ENCODE measurements at places on chromosomes 16 and 17. TPM values are rescaled to one million over a fixed set of nuclear protein-coding genes. Genes with fewer than 3 reads are reported as not detected.

DNA sequence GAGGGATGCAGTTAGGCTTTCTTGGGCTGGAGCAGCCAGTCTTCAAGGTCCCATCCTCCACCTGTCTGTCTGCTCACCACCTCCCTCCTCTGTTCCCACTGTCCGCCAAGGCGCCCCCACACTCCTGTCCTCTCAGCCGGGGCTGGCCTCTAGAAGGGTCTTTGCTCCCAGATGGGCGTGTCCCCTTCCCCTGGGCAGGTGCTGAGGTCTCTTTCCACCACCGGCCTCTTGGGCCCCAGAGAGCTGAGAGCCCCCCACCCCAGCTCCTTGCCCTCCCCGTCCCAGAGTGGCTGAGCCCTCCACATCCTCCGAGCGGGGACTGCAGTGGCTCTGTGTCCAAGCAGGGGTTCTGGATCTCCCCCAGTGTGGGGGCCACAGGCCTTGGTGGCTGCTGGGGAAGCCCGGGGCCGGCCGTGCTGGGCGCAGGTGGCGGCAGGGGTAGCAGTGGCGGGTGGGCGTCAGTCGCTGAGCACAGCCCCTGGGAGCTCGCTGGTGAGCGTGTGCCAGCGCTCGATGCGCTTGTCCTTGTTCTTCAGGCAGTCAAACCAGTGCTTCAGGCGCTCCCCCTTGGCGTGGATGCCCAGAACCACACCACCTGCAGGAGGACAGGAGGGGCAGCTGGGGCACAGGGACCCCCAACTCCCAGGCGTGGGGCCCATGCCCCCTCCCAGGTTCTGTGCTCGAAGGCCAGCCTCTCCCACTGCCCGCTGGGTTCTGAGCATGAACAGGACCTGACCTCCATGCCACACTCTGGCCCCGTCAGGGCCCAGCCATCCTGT, 9.8 kb downstream of the SCGB1C2 start:
- DNase-seq: peak; percentile 16

- DNase-seq: no peak
These were observed 65.8 kb downstream of the FTO start for GRCh38 chr16:53769787-53770186.

Gene ATP2C2
- 159 TPM for total RNA-seq

- no peak for DNase-seq
These were observed 63.5 kb downstream of the TANC2 start for GRCh38 chr17:63029541-63029940.

DNA sequence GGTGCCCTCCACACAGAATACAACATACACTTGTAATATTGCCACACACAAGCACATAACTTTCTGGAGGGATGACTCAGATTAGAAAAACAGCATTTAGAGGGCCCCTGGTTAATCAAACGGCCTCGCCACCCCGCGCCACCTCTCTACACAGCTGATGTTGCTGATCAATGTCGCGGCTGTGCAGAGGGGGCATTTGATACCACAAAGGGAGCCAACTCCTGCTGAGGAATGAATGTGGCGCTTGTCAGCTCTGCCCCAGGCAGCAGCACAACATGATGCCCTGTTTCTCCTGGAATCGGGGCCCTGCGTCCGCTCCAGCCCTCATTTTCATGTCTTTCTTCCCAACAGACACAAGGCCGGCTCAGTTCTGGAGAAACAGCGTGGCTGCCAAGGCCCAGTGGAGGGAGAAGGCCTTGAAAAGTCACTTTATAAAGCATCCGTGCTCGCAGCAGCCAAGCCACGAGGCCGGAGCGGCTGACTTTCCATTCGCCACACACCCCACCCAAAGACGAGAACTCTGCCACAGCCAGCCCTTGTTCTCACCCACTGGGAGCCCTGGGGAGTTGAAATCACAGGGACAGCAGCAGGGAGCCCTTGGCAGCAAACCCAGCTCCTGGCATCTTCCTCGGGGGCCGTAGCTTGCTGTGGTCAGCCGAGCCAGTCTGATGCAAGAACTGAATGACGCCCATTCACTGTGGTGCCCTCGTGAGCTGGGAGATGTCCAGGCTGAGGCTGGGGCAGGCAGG, 65.6 kb downstream of the XYLT1 start:
- DNase-seq: no peak

DNA sequence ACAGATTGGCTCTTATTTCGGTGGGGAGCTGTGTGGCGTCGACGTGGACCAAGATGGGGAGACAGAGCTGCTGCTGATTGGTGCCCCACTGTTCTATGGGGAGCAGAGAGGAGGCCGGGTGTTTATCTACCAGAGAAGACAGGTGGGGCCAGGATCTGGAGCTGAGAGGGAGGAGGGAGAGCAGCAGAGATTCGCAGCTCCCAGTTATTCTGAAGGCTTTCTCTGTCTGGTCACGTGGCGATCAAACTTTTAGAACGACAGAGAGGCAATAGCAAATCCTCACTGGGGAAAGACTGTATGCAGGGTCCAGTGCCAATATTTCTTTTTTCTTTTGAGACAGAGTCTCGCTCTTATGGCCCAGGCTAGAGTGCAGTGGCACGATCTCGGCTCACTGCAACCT, 22.2 kb downstream of the ITGAL start:
- DNase-seq: no peak

- no peak for DNase-seq
These were observed 36.5 kb upstream of the DHRS7B start for GRCh38 chr17:21089933-21090901.

GRCh38 chr16:1812732-1813163, 13.9 kb downstream of the HAGH start:
- peak; percentile 79 for DNase-seq

GRCh38 chr17:16484445-16485175, 7.4 kb downstream of the LRRC75A start:
- DNase-seq: no peak

Gene SEPTIN12
- not detected for total RNA-seq

GRCh38 chr16:3118204-3118790, 5.9 kb downstream of the ZNF205 start:
- DNase-seq: no peak

Gene SNX20
- 1.4 TPM for total RNA-seq

- DNase-seq: no peak
These were observed 29.1 kb downstream of the LDHD start for GRCh38 chr16:75087375-75087979.

DNA sequence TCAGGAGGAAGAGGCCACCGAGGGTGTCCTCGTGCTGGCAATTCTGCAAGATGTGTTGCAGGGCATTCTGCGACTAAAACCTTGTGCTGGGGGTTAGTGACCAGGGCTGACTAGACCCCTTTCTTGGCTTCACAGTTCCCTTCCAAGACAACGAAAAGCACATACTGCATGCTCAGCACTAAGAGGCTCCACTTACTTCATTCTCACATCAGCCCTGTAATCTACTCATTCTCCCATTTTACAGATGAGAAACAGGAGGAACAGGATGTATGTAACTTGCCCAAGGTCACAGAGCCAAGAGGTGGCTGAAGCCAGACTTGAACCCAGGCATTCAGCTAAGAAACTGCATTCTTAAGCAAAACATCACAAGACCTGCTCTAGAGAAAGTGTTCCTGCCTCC, 5.3 kb upstream of the PHOSPHO1 start:
- no peak for DNase-seq

- no peak for DNase-seq
These were observed 43.4 kb upstream of the CA10 start for GRCh38 chr17:52201767-52202519.

All from mucosa of descending colon (tissue), 3 donors.